Effector memory CD8-positive, alpha-beta T cell (primary cell): ENCODE measurements at places on chromosomes 11 and 22.

- DNase-seq = peak; percentile 73
These were observed 18.7 kb upstream of the SCGB1D1 start for GRCh38 chr11:62171261-62171723.

DNA sequence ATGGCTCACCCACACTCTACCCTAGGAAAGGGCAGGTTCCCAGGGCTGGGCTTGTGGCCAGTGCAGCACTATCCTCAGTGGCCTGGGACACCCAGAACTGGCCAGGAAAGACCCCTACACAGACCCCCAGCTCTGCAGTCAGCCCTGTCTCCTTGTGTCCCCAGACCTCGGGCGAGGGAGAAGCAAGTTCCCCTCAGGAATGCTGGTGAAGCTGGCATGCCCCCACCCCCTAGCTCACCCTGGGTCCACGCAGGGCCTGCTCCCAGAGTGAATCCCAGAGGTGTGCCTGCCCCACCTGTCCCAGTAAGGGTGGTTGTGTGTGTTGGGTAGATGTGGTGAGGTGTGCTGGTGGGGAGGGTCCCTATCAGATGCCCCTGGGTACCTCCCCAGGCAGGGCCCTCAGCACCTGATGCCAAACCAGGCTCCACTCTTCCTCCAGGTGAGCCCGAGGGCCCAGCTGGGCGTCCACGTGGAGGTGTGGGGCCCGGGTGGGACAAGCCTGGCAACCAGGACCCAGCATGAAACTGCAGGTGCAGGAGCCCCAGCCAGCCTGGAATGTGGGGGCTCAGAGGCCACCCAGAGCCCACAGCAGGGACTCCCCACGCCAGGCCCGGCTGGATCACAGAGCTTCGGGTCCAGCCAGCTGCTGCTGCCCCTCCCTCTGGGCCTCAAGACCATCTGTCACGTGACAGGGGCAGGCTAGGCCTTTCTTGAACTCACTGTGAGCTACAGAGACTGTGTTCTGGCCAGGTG, 48.4 kb upstream of the KCNQ1OT1 start:
- DNase-seq = no peak

DNA sequence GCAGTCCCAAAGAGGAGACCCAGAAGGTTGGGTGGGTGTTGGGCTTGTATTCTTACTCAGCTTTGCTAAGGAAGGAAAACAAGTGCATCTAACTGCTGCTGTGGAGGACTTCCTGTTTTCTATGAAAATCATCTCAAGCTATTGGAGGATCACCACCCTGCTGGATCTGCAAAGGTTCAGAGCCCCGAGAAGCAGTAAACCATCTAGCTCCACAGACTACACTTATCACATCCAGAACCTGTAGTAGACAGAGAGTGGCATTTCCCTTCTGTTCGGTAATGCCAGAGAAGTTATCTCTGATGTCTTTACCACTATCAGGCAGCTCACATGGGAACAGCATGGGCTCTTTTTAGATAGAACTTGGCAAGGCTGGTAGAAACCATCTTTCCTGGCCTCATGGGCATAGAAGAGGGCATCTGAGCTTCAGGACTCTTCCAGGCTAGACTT, 21.7 kb downstream of the KCNJ1 start:
- DNase-seq = no peak

DNA sequence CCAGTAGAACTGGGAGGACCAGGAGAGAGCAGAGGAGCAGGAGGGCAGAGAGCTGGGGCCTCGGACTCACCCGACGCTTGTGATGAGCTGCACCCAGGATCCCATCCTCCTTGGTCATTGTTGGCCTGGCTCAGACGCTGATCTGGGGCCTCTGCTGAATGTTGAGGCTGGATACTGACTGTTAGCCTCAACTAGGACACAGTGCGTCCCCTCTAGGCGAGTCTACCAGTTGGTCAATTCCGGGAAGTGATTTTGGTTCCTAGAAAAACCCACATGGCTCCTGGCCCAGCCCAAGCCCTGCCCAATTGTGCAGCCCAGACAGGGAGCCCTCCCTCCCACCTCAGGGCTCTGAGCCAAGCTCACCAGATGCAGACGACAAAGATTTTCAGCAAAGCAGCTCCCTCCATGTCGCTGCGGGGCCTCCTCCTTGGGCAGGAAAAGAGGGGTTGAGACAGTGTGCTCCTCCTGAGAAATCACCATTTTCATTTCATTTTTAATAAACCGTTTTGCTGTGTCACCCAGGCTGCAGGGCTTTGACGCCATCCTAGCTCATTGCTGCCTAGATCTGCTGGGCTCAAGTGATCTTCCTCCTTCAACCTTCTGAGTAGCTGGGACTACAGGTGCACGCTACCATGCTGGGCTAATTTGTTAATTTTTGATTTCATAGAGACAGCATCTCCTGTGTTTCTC, at the start of gene APOL4:
Gene APOL4, minus strand, starts transcription at position 180 of the 690 bp plus-strand sequence. Its CDS starts 75 bp downstream, at position 105.
- no peak for DNase-seq

DNA sequence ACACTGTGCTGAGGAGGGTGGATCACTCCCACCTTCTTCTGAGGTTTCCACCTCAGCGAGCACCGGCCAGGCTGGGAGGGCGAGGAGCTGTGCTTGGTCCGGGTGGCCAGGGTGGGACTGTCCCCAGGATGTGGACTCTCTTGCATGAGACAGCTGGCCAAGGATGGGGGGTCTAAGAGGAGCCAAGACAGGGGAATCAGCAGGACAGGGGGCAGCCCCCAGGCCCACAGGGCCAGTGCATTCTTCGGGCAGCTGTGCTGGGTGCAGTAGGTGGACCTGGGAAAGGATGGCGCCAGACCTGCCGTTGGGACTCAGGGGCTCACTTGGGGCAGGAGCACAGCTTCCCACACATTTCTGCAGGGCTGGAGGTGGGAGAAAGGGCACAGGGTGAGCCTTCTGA, 9.5 kb downstream of the APOBEC3A start:
- no peak for DNase-seq

- no peak for DNase-seq
These were observed 6.9 kb downstream of the OR10V1 start for GRCh38 chr11:59706518-59707285.

DNA sequence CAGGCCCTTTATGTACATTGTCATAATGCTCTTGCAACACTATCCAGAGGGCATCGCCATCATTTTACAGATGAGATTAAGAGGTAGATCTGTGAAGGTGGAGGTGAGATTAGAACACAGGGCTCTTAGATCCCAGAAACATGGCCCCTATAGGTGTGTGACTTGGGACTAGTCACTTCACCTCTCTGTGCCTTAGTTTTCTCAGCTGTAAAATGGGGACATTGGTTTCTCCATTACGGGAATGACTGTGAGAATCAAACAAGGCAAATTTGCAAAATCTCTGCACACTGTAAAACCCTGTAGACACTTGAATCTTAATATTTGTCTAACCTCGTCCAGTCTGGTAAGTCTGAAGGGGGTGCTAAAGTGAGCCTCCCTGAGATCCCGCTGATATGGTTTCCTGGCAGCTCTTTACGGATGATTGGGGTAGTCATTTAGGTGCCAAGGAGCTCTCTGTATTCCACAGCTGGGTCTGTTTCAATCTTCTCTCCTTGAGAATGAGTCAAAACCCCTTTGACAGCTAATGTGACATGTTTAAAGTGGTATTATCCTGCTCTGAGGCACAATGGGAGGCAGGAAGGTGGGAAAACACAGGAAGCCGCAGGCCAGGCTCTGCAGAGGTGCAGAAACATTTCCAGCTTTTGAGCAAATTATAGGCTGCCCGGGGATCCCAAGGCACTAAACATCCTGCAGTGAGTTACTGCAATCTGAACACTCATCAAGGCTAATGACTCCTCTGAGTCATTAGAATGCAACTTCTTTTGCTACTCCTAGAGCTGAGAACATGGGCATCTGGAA, 140.8 kb downstream of the CCDC81 start:
- no peak for DNase-seq

DNA sequence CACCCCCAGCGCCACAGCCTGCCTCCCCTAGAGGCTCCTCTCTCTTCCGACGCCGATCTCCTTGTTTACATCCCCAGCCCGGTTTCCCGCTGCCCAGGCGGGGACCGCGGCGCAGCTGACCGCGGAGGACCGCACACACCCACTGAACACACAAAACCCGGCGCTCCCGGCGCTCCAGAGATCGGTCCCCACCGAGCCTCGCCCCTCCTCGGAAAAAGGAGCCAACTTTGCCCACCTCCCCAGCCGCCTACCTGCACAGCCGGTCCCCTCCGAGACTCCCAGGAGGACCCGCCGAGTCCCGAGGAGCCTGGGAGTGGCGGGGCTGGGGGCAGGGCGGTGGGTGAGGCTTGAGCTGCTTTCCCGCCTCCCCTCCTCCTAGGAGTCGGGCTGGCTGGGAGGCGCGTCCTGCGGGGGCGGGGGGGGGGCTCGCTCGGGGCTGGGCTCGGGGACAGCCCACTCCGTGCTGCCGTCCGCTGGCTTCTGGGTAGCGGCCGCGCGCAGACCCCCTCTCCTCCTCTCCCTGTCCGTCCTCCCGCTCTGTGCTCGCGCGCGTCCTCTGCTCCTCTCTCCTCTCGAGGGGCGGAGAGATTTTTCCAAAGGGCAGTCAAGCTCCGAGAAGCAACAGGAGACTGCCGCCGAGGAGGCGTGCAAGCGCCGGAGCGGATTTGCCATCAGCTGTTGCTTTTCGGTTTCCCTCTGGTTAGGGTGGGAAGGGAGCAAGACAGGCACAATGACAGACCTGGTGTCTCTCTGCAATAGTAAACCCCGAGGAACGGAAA, at the start of gene FXYD6:
Gene FXYD6, minus strand, starts transcription at position 318 of the 779 bp plus-strand sequence. CDS start 33,882 bp downstream, outside the sequence.
- DNase-seq = no peak

- peak; percentile 97 for DNase-seq
These were observed at the start of gene EEF1G for GRCh38 chr11:62573592-62574362. Gene EEF1G, minus strand, starts transcription at chr11:62573891. Its CDS starts 49 bp downstream, at chr11:62573842.
